Psoas muscle (tissue), 8 donors: ENCODE measurements at places on chromosomes 11 and 22. TPM values are rescaled to one million over a fixed set of nuclear protein-coding genes. Genes with fewer than 3 reads are reported as not detected.

Gene WNT7B
- polyA plus RNA-seq: 0.05 TPM

Gene VSIG10L2
- polyA plus RNA-seq: 0.21 TPM

Gene MS4A1
- polyA plus RNA-seq: 0.24 TPM

Gene MUC15
- not detected for polyA plus RNA-seq

Gene TXN2
- polyA plus RNA-seq: 109 TPM

Gene PRG2
- polyA plus RNA-seq: not detected

Gene MMP11
- polyA plus RNA-seq: 0.43 TPM

Gene ZNF215
- polyA plus RNA-seq: 0.35 TPM

Gene SLC22A12
- not detected for polyA plus RNA-seq

Gene TIGD3
- polyA plus RNA-seq: 0.09 TPM

Gene SDHAF2
- 52.7 TPM for polyA plus RNA-seq

Gene GNAZ
- polyA plus RNA-seq: 2.2 TPM

Gene SIDT2
- 7.3 TPM for polyA plus RNA-seq

Gene AIFM3
- 0.30 TPM for polyA plus RNA-seq

Gene PAMR1
- polyA plus RNA-seq: 0.72 TPM

Gene KDM2A
- polyA plus RNA-seq: 67.9 TPM

Gene HTR3A
- polyA plus RNA-seq: 0.03 TPM

Gene SNX32
- polyA plus RNA-seq: 0.05 TPM

Gene PTGDR2
- 1.3 TPM for polyA plus RNA-seq

Gene DUSP8
- 4.4 TPM for polyA plus RNA-seq

Gene FGF4
- not detected for polyA plus RNA-seq

Gene KCNJ1
- not detected for polyA plus RNA-seq

Gene ANO5
- 15.9 TPM for polyA plus RNA-seq

Gene ZNF214
- 0.46 TPM for polyA plus RNA-seq

Gene LINC01488
- not detected for polyA plus RNA-seq

Gene CRYBA4
- not detected for polyA plus RNA-seq

Gene C11orf65
- 0.23 TPM for polyA plus RNA-seq

Gene CDK2AP2
- 72.3 TPM for polyA plus RNA-seq

Gene SLC22A9
- polyA plus RNA-seq: not detected

Gene TMEM86A
- polyA plus RNA-seq: 2.1 TPM

Gene DNAJB7
- 0.03 TPM for polyA plus RNA-seq

Gene SCN2B
- polyA plus RNA-seq: 0.23 TPM

Gene TMPRSS6
- not detected for polyA plus RNA-seq

Gene SCGB1D4
- polyA plus RNA-seq: not detected

Gene MS4A6E
- not detected for polyA plus RNA-seq

Gene ACTN3
- polyA plus RNA-seq: 8.7 TPM

Gene OR2D2
- polyA plus RNA-seq: not detected

Gene HEPN1
- 0.04 TPM for polyA plus RNA-seq

Gene C1QTNF5
- polyA plus RNA-seq: 3.2 TPM

Gene CADM1
- polyA plus RNA-seq: 3.3 TPM

Gene NTM
- polyA plus RNA-seq: 0.07 TPM

Gene MMP7
- polyA plus RNA-seq: 0.31 TPM

Gene APOBEC3B
- 0.15 TPM for polyA plus RNA-seq

Gene CHADL
- polyA plus RNA-seq: 0.42 TPM
